ENCODE measurements at places on chromosomes 1 and 21.

DNA sequence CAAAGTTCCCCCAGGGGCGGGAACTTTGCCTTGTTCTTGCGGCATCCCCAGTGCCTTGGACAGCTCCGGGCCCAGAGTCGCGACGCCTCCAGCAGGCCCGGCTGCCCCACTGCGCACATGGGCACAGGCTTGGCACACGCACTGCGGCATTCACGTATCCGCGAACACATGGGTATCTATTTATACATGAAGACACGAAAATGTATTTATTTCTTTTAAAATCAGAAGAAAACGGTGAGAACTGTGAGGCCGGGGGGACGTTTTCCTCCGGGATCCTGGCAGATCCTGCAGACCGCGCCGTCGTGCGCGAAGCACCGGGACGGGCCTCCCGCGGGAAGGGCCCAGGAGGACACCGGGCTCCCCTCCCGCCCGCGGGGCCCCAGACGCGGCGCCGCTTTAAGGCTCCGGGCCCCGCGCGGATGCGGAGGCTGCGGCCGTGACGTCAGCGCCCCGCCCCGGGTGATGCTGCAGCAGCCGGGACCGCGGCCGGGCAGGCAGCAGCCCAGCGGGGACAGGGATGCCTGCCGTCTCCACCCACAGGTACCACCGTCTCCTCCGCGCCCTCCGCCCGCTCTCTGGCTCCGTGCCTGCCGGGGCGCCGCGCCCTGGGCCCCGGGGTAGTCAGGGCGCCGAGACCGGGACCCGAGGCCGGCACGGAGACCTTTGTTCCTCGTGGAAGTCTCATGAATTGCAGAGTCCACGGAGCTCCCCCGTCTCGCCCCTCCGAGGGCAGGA, at the start of gene SLC45A1:
SLC45A1 (plus strand) TSS at position 468 of the 735 bp plus-strand sequence. CDS start 6,216 bp downstream, outside the sequence.
- DNase-seq = peak; percentile 74

GRCh38 chr1:211518330-211519289, 26.6 kb upstream of the RD3 start:
- no peak for DNase-seq

- peak; percentile 96 for DNase-seq
These were observed at the start of gene RRAGC for GRCh38 chr1:38859561-38860453. RRAGC (minus strand) TSS chr1:38859772; CDS start chr1:38859646, 126 bp downstream.

DNA sequence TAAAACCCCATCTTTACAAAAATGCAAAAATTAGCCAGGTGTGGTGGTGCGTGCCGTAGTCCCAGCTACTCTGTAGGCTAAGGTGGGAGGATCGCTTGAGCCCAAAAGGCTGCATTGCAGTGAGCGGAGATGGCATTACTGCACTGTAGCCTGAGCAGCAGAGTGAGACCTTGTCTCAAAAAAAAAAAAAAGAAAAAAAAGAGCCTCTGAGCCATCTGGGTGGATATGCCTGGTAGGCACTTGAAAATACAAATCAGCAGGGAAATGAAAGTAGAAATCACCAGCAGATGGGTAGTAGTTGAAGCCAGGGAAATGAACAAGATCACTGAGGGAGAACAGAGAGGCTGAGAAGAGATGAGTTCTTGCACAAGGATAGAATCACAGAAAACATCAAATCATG, 131.0 kb upstream of the HMCN1 start:
- peak; percentile 26 for DNase-seq

GRCh38 chr1:172642970-172643369, 15.9 kb upstream of the FASLG start:
- no peak for DNase-seq

All from activated B cell treated with CpG ODN at 0.5 μM for 24 hours (primary cell).